Stimulated activated CD4-positive, alpha-beta T cell treated with anti-CD3 and anti-CD28 coated beads, Interleukin-2, amount 100 ng/mL, for 4 hours (primary cell): ENCODE measurements at places on chromosomes 1 and 21.

- peak; percentile 54 for DNase-seq
These were observed 8.6 kb upstream of the CALML6 start for GRCh38 chr1:1906185-1907097.

- no peak for DNase-seq
These were observed 18.6 kb downstream of the PCSK9 start for GRCh38 chr1:55057956-55058298.

GRCh38 chr1:108505763-108506070 is 54.2 kb upstream of the EEIG2 start:
- DNase-seq = no peak

DNA sequence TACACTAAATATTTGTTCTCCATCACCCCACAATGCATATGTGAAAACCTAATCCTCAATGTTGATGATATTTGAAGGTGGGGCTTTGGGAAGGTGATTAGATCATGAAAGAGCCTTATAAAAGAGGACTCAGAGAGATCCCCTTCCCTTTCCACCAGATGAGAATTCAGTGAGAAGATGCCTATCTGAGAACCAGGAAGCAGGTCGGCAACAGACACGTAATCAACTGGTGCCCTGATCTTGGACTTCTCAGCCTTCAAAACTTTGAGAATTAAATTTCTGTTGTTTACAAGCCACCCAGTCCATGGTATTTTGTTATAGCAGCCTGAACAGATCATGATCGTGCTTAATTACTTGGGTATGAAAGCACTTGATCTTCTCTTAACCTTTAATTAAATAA is 329.4 kb downstream of the KCNT2 start:
- no peak for DNase-seq

GRCh38 chr1:83545066-83545862 is 453.7 kb downstream of the TTLL7 start:
- DNase-seq = no peak

- no peak for DNase-seq
These were observed 262.4 kb downstream of the USP25 start for GRCh38 chr21:15992171-15992570.

DNA sequence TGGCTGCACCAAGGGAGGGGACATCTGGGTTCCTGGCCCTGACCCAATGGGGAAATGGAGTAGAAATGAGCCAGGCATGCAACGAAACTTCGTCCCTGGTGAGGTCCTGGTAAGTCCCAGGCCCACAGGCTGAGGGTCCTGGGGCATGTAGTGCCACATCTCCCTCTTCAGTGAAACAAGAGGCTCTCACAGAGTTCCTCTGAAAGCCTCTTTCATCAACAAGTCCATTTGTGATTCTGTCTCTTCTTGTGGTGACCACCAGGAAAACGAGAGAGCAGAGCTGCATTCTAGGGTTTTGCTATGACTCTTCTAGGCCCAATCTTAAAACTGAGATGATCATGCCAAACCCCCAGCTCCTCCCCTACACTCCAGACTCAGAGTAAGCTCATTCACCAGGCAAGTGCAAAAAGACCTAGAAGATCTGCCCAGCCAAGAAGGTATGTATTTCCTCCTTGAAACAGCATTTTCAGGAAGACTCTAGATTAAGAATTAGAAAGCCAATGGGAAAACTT is 24.3 kb upstream of the RNF220 start:
- DNase-seq = no peak

DNA sequence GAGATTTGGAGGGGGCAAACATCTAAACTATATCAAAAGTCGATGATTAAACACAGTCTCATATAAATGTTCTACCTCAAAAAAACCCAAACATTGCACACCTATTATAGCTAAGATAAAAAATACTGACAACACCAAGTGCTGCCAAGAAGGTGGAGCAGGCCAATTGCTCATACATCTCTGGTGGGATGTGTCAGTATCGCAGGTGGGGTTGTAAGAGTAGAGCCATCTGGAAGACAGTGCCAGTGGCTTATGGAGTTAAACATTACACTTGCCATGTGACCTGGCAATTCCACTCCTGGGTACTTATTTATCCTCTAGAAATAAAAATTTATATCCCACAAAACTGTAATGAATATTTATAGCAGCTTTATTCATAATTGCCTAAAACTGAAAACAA is 213.4 kb downstream of the DISC1 start:
- DNase-seq = no peak

DNA sequence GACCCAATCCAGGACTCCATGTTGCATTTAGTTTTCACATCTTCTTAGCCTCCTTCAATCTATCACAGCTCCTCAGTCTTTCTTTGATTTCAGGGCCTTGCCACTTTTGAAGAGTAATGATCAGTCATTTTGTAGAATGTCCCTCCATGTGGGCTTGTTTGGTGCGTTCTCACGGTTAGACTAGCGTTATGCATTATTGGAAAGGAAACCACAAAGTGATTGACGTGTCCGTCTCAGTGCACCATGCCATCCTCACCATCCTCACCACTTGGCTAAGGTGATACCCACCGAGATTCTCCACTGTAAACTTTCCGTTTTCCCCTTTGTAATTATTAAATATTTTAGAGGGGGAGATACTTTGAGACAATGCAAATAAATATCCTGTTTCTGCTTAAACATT is 59.6 kb upstream of the OLIG2 start:
- no peak for DNase-seq

- DNase-seq = no peak
These were observed 68.6 kb downstream of the NOS1AP start for GRCh38 chr1:162138112-162138511.

- DNase-seq = no peak
These were observed 19.9 kb upstream of the UBE2U start for GRCh38 chr1:64183395-64184002.
